Ammon's horn (tissue), 1 donor: ENCODE measurements at places on chromosomes 13 and 19.

- DNase-seq, result no peak
These were observed 33.1 kb upstream of the CACTIN start for GRCh38 chr19:3659746-3660112.

DNA sequence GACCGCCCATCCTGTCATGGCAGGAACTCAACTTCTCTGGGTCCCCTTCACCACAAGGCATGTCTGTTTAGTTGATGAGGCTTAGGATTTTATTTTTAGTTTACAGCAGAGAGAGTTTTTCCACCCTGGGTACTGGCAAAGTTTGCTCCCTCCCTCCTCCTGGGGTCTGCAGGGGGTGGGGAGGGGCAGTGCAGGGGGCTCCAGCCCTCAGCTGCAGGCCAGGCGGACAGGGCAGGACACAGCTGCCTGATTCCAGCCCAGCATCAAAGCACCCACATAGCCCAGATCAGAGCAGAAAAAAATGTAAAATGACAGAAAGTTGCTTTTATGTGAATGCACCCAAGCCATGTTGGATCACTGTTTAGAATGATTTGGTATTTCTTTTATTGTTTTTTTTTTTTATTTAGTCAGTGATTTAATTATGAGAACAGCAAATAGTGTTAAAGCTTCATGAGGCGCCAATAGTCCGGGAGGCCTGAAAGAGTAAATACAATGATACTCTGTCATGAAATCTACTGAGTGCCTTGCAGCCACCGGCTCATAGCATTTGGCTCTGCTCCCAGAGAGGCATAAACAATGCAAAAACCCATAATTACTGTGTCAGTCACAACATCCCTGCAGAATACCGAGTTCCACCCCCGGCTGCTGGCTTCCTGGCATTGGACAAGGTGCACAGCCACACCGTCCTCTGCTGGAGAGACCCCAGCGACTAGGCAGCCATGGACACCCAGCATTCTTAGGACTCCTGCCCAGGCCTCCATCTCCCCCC lies 923.5 kb downstream of the UQCRFS1 start:
- DNase-seq, result peak; percentile 88

- peak; percentile 22 for DNase-seq
These were observed 62.6 kb downstream of the IER2 start for GRCh38 chr19:13212759-13213330.

DNA sequence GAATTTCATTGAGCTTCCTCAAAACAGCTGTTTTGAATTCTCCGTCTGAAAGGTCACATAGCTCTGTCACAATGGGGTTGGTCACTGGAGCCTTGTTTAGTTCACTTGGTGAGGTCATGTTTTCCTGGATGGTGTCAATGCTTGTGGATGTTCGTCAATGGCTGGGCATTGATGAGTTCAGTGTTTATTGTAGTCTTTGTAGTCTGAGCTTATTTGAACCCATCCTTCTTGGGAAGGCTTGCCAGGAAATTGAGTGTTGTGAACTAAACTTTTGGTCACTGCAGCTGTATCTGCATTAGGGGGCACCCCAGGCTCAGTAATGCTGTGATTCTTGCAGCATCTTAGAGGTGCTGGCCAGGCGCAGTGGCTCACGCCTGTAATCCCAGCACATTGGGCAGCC lies 22.0 kb downstream of the BLOC1S3 start:
- peak; percentile 51 for DNase-seq

- DNase-seq, result no peak
These were observed 3.9 kb downstream of the OSCAR start for GRCh38 chr19:54096617-54097106.

DNA sequence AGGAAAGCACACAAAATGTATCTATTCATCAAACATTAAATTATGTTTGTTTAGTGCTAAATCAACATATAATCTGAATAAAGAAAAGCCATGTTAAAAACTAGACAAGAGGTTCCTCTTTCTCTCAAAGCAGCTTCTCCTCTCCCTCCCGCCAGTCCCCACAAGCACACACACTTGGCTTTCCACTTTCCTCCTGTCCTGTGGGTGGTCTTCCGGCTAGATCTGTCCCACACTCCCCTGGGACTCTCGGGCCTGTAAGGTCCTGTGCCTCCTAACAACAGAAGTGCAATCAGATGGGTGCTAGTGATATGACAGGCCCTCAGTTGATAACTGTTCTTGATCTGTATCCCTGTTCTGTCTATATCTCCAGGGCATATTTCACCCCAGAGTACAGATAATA lies 45.6 kb upstream of the RAP2A start:
- peak; percentile 51 for DNase-seq

DNA sequence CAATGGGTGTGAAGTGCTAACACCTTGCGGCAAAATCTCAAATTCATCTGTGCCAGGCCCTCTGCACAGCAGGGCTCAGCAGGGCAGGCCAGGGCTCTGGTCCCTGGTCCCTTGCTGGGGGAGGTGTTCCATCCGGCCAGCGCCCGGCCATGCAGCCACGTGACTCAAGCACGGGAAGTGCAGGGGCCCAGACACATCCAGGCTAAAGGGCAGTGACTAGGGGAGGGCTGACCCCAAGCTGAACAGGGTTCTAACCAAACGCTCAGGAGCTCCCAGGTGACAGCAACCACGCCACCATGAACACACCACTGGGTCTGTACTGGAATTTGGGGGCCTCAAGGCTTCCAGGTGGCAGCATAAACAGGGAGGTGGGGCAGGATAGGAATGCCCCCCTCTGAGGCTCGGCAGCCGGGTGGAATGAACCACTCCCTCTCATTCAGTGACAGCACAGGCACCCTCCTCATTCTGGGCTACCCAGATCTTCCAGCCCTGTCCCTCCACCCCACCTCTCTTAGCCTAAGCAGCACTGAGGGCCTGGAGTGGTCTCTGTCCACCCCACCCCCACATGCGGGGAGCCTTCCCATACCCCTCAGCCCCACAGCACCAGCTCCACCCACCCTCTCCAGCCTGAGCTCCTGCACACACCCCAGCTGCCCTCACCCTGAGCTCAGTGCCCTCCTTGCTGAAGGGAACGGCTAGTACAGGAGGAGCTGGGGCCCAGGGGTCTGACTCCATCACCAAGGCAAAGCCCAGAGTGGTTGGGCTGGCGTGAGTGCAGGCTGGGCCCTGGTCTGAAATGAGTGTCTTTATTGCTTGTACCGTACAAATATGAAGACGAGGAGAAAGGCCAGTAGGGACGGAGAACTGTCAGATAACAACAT lies 5.3 kb upstream of the CCNP start:
- no peak for DNase-seq
